ENCODE measurements at places on chromosomes 16 and 17.

DNA sequence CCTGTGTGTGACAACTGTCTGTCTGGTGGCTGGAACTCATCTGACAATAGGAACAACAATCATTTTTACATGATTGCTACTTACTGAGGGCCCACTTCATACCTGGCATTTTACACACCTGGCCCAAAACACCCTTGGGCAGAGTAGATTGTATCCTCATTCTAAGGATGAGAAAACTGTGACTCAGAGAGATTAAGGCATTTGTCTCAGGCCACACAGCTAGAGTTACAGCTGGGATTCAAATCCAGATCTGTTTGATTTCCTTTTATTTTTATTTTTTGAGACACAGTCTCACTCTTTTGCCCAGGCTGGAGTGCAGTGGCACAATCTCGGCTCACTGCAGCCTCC lies 242.1 kb downstream of the XYLT1 start:
- no peak for DNase-seq

- DNase-seq, result no peak
Measured at GRCh38 chr17:64718058-64718457, 56.0 kb upstream of the SMURF2 start.

- peak; percentile 20 for DNase-seq
Measured at GRCh38 chr17:21303441-21304065, 19.0 kb downstream of the MAP2K3 start.

DNA sequence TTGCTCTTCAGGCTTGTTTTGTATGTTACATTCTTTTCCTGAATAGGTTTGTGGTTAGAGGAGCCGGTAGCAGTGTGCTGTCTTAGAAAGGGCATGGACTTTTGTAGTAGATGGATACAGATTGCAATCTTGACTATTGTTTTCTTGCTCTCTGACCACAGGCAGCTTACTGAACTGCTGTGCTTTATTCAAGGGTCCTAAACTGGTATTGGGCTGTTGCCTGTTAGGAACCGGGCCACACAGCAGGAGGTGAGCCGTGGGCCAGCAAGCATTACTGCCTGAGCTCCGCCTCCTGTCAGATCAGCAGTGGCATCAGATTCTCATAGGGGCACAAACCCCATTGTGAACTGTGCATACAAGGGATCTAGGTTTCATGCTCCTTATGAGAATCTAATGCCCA lies 373.9 kb downstream of the CPPED1 start:
- no peak for DNase-seq

DNA sequence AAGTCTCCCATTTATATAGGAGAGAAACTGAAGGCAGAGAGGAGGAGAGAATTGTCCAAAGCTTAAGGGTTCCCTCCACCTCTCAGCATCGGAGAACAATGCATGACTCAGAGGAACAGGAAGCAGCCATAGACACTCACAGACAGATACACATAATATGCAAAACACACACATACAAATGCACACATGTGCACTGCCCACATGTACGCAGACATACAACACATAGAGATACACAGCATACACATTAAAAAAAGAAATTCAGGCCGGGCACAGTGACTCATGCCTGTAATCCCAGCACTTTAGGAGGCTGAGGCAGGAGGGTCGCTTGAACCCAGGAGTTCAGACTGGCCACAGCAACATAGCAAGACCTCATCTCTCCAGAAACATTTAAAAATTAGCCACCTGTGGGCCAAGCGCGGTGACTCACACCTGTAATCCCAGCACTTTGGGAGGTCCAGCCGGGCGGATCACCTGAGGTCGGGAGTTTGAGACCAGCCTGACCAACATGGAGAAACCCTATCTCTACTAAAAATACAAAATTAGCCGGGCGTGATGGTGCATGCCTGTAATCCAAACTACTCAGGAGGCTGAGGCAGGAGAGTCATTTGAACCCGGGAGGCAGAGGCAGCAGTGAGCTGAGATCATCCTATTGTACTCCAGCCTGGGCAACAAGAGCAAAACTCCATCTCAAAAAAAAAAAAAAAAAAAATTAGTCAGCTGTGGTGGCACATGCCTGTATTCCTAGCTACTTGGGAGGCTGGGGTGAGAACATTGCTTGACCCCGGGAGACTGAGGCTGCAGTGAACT lies 11.3 kb downstream of the ERAL1 start:
- DNase-seq, result no peak

- no peak for DNase-seq
Measured at GRCh38 chr17:39579318-39580081, 28.2 kb downstream of the NEUROD2 start.

GRCh38 chr17:73132085-73132492 lies 32.7 kb upstream of the SSTR2 start:
- DNase-seq, result no peak

DNA sequence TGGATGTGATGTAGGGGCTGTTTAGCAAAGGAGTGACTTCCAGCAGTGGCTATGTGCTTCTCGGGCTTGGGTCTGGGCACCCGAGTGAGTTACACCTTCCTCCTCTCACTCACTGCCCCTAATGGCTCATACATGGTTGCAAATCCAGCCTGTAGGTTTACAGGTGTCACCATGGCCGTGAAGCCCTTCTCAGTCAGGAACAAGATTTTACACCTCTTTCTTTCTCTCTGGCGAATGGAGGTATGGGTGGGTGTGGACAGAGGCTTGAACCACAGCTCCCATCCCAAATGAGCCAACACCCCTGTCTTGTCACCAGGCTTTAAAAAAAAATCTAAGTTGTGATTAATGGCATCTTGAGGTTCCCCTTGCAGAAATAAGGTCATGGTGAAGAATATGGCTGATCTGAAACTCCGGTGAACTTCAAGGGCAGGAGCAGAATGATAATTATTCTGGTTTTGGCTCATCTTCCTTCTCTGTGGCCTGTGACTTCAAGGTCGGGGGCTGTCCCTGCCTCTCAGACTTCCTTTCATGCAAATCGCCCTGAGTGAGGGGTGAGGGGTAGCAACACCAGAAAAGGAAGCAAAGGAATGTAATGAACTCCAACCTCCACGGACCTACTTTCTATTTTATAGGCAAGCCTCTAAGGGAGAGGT lies 331.2 kb downstream of the MAF start:
- DNase-seq, result no peak

DNA sequence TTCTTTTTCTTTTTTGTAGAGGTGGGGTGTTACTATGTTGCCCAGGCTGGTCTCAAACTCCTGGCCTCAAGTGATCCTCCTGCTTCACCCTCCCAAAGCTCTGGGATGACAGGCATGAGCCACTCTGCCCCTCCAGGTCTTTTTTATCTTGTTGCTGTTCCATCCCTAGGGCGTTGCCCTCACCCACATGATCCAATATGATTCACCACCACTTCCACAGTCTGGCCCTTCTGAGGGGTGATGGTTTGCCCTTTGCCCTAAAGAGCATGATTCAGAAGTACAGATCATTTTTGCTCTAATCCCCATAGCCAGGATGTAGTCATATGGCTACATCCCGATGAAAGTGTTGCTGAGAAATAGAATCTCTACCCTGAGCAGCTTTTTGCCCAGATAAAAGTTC lies 18.8 kb downstream of the STX4 start:
- peak; percentile 92 for DNase-seq

DNA sequence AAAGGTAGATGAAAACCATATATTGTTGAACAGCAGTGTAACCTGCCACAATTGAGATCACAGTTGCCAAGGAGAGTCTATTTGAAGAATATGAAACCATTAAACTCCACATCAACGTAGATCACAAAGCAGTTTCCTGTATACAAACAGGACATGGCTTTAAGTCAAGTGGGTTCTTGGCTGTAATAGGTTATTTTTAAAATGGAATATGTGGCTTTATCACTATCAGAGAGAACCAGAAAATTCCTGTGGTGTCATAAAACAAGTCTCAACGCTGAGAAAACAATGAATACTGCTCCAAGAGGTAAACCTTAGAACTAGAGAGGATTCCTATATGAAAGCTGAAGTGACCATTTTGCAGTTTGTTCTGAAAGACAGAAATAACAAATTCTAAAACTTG lies 999.7 kb downstream of the CDH11 start:
- DNase-seq, result no peak

DNA sequence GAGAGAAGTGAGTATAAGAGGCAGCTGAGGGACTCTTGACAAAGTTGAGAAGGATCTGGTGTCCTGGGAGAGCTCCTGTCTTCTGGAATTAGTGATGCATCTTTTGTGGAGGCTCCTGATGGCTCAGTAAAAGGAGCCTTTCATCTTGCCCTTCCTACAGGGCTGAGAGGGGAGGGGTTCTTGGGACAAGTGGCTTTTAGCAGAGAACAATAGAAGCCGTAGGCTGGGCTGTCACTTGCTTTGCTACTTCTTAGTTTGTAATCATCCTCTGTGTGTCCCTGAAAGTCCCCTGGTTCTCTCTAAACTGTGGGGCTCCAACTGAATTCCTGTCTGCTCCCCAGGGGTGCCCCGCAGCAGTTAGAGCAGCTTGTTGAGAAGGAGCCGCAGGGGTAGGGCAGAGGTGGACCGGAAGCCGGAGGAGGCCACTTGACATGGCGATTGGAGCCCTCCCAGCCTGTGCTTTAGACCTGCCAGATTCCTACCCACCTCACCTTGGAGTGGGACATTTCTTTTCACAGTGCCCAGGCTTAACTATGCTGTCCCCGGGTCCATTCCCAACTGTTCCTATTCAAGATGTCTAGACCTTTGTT lies 85.1 kb downstream of the PRKCA start:
- no peak for DNase-seq

- DNase-seq, result no peak
Measured at GRCh38 chr17:62611728-62612127, 15.7 kb upstream of the MRC2 start.

DNA sequence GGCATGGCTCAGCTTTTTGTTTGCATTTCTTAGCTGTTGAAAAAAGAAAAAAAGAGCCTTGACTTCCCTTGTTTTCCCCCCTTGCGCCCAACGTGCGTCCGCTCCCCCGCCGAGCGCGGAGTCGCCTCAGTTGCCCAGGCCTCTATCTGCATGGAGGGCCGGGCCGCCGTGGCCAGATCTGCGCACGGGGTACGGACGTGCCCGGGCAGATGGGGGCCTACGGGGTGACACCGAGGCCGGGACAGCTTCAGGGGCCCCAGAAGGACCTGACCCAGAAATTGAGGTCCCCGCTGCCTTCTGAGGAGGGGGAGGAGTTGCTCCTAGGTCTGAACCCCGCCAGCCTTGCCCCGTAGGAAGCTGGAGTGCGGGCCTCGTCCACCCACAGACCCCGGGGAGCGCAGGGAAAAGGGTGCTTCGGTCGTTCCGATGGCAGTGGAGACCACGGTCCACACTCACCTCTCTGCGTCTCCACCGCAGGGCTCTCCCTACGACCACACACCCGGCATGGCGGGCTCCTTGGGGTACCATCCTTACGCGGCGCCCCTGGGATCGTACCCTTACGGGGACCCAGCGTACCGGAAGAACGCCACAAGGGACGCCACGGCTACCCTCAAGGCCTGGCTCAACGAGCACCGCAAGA lies 1.5 kb downstream of the IRX5 start:
- peak; percentile 48 for DNase-seq

DNA sequence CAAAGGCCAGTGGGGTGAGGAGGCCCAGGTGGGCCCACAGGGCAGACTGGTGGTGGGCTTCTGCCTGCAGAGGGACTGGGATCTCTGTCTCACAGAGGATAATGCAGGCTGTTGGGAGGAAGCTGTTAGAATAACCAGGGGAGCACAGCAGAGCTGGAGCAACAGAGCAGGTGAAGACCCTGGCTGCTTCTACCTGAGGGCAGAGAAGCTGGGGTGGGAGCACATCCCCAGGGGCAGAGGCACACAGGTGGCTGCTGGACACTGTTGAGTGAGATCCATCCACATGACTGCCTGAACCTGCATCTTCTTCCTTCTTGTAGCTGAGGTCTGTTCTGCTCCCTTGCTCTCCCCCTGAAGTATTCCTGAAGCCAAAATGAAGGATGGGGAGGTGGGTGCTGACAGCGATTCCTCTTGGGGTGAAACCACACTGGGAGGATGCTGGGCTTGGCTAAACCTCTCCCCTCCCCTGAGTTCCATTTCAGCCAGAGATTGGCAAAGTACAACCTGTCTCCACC lies 1725.0 kb downstream of the TP53TG3F start:
- DNase-seq, result no peak

DNA sequence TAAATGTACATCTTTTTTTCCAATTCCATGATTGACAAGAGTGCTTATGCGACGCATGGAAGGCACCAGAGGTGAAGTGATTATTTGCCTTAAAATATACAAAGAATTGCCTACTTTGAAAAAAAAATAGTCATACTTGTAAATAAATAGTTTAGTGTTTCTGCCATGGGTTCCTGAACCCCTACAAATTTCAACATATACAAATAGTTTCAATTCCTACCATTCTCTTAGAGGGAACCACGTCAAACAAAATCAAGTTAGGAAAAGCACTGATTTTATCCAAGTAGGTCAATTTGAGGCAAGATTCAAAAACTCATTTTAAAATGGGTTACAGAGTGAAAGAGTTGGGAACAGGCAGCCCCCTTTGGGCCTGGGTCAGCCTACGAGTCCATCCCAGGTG lies 11.7 kb downstream of the CMTM3 start:
- DNase-seq, result no peak

DNA sequence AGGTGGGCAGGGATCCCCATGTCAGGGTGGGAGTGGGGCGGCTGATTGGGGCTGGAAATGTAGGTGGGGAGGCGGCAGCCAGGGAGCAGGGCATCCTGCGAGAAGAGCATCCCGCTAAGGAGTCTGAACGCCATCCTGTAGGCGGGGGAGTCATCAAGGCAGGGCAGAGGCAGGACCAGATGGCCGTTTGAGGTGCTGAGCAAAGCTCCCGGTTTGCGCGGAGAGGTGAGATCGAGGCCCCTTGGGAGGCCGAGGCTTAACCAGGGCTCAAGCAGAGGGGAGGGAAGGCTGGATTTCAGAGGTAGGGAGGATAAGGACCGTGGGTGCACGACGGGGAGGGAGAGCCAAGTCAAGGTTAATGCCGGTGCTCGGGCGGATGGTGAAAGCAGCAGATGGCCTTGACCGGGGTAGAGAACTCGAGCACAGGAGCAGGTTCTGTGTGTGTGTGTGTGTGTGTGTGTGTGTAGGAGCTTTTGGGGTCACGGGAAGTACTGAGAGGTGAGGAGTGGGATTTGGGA lies 472 bp upstream of the NME2 start:
- DNase-seq, result peak; percentile 36

GRCh38 chr17:31144428-31144827 lies 49.7 kb downstream of the NF1 start:
- no peak for DNase-seq

- DNase-seq, result peak; percentile 82
Measured at GRCh38 chr17:2406903-2407790, 6.3 kb upstream of the MNT start.

DNA sequence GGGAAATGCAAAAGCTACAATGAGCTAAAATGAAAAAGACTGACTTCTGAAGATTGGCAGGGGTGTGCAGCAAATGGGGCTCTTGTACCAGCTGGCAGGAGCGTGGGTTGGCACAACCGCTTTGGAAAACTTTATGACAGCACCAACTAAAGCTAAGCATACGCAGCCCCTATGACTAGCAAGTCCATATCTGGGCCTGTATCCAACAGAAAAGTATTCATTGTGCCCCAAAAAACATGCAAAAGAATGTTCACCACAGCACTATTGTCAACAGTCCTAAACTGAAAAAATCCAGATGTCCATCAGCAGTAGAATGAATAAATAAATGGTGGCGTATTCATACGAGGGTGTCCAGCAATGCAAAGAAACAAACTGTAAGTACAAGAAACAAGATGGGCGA lies 22.6 kb upstream of the ITGA3 start:
- DNase-seq, result no peak

- no peak for DNase-seq
Measured at GRCh38 chr17:48787828-48788227, 29.2 kb downstream of the TTLL6 start.

Measured in GM03348 (cell line).